ENCODE measurements at places on chromosomes 7 and 10.
A peak's percentile ranks its signal among the peaks of the same experiment; 100 is the strongest.

DNA sequence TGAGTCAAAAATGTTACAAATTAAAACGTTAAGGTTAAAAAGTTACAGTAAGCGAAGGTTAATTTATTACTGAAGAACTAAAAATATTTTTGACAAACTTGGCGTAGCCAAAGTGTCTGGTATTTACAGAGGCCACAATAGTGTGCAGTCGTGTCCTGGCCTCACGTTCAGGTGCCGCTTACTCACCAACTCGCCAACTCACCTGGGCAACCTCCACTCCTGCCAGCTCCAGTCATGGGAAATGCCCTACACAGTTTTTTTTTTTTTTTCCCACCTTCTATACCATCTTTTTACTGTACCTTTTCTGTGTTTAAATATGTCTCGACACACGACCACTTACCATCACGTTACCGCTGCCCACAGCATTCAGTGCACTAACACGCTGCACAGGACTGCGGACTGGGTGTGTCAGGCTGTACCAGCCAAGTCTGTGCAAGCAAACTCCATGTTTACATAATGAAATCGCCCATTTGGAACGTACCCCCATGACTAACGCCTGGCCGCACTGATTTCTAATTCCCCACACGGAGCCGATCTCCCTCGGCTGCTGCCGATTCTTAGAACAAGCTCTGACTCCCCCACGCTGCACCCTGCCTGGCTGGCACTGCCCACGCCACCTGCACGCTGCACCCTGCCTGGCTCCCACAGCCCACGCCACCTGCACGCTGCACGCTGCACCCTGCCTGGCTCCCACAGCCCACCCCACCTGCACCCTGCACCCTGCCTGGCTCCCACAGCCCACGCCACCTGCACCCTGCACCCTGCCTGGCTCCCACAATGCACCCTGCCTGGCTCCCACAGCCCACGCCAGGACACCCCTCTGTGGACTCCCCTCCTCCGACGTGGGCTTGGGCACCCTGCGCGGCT is 203.1 kb downstream of the ZMYND11 start:
- DNase-seq, result peak; percentile 36

- DNase-seq, result no peak
Measured at GRCh38 chr10:2222631-2223030, 485.3 kb upstream of the ADARB2 start.

DNA sequence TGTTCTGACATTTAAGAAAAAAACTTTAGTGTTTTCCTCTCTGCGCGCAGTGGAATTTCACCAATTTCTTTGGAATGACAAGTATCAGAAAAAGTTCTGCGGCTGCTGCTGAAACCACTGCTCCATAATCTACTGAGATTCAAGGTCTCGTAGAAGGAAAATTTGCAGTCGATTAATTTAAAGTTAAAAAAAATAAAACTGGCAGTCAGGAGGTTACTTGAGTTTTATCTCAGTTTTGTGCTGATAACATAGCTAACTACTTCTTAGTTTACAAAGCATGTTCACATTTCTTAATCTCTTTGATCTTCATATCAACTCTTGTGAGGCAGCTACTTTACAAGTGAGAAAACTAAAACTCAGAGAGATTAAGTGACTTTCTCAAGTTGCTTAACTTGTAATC is 18.2 kb upstream of the CALD1 start:
- no peak for DNase-seq

- no peak for DNase-seq
Measured at GRCh38 chr7:1843271-1843861, 173.3 kb downstream of the ELFN1 start.

GRCh38 chr7:122597277-122597676 is 101.6 kb downstream of the RNF133 start:
- DNase-seq, result no peak

GRCh38 chr10:11014671-11015445 is 2.8 kb upstream of the CELF2 start:
- no peak for DNase-seq

GRCh38 chr7:126378642-126379041 is 874.1 kb downstream of the GRM8 start:
- no peak for DNase-seq

DNA sequence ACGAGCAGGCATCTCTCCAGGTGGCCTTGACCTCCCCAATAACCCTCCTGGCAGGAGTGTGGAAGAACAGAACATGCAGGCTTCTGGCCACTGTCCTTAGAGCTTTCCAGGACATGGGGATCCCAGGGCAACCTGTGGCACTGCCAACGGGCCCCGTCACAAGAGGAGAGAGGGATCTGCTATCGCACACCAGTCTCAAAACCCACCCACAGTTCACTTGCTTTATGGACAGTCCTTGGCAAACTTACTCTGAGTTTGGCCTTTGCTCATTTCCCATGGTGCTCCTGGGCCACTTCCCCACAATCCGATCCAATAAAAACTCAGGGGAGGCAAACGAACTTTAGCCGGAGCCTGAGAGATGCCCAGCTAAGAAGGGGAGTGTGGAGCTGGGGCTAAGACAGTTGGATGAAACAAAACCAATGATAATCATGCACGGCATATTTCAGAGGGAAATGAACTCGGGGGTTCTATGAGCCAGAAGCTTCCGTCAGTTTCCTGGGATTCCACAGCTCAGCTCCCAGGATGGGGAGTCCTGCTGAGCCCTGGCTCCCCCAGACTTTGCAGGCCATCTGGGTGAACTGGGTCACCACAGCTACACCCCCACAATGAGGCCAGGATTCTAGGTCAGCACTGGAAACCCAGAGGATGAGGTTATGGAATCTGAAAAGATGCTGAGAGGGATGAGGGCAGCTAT is 158.4 kb downstream of the NEURL1 start:
- no peak for DNase-seq

GRCh38 chr7:30178748-30179436 is 44.1 kb downstream of the MTURN start:
- DNase-seq, result no peak

GRCh38 chr10:86389441-86390193 is 23.0 kb upstream of the GRID1 start:
- no peak for DNase-seq

DNA sequence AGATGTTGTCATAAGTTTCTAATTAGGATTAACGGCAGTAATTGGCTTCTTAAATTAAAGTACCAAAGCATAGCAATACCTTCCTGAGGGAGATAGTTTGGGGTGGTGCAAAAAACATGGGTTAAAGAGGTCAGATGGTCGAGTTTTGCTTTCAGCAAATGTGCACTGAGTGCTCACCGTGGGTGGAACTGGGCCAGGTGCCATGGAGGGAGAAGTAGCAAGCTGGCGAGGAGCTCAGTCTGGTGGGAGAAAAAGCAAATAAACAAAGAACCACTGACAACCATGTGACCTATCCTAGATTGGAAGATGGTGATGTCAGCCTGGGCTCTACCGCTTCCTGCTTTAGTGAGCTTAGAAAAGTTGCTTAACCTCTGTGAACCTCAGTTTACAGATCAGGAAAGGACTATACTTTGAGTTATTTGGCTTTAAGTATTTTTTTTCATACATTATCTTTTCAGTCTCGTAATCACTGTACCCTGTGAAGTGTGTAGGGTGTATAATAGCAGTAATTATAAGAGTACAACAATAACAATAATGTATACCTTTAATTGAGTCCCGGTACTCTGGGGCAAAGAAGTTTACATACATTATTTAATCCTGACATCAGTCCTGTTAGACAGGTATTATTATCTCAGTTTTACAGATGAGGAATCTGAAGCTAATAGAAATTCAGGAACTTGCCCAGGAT is 69.0 kb upstream of the PDCD4 start:
- DNase-seq, result peak; percentile 81

DNA sequence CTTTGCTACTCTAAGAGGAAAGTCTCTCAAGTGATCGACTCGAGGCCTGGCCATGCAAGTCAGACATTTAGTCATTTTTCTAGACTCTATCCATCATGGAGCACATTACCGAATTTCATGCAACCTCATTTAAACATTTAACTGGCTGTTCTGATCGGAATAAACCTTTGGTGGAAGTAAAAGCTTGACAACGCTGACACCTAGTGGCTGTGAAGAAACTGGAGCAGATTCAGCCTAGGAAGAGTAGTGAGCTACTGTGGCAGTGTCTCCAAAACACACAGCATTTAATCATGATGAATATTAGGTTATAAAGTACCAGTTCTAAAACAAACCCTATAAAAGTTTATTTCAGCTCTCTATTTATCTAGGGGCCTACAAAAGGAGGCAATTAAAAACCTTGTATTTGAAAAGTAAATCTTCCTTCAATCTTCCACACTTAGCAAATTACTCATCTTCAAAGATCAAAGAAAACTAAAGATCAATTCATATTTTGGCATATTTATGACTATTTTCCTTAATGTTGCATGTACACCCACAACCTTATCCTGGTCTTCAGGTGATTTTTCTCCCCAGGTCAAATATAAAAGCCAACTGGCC is 175.0 kb downstream of the CTNNA3 start:
- peak; percentile 53 for DNase-seq

DNA sequence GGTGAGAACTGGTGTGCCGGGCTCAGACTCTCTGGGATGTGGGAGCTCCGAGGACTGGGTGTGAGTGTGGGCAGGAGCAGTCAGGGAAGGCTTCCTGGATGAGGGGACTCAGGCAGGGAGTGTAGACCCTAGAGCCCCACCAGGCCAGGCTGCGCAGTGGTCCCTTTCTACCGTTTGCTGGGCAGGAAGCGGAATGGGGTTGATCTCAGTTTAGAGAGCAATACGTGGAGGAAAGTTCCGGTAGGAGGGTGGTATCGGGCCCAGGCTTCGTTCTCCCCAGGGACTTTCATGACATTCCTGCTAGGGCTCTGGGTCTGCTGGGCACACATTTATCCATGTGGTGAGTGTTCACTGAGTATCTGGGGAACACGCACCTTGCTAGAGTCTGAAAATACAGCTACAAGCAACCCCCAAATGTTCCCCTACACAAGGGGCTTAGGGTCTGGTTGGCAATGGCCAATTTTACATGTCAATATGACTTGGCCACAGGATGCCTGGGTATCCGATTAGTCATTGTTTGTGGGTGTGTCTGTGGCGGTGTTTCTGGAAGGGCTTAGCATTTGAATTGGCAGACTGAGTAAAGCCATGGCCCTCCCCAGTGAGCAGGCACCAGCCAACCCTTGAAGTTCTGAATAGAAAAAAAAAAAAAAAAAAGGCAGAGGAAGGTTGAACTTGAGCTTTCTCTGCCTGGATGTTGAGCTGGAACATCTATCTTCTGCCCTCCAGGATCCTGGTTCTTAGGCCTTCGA is 20.8 kb downstream of the GHRHR start:
- DNase-seq, result no peak

DNA sequence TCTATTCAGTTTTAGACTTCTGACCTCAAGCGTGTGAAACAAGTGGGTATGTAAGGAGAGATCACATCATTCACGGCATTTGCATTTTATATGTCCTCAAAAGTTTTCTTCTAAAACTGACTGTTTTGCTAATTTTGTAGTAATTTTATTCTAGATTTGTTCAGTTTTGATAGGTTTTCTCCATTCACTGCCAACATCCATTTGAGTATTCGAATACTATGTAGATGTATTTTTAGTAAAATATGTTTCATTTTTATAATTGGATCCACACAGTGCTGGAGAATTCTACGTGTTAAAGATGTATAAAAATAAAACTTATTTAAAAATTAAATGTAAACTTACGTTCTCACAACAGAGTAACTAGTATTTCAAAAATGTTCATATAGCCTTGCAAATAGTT is 503.0 kb downstream of the CNTNAP2 start:
- no peak for DNase-seq

DNA sequence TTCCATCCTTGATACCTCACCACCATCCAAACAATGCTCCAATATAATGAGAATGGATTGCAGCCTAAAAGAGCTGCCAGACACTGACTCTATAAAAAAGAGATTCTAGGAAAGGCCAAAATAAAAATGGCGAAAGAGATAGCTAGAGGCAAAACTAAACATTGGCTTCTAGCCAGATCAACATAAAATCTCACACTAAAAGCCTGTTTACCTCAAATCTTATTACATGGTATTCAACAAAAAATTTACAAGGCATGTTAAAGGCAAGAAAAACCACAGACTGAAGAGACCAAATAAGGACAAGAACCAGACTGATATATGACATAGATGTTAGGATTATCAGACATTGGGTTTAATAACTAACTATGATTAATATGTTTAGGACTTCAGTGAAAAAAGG is 1127.0 kb downstream of the DNAJB9 start:
- no peak for DNase-seq
